Right lung (tissue), 10 donors: ENCODE measurements at places on chromosomes 2 and 18. TPM values are rescaled to one million over a fixed set of nuclear protein-coding genes. Genes with fewer than 3 reads are reported as not detected.

- DNase-seq: no peak
Observed at GRCh38 chr2:159561786-159562185, 54.6 kb downstream of the BAZ2B start.

- DNase-seq: no peak
Observed at GRCh38 chr2:25606892-25607291, 66.5 kb downstream of the DTNB start.

DNA sequence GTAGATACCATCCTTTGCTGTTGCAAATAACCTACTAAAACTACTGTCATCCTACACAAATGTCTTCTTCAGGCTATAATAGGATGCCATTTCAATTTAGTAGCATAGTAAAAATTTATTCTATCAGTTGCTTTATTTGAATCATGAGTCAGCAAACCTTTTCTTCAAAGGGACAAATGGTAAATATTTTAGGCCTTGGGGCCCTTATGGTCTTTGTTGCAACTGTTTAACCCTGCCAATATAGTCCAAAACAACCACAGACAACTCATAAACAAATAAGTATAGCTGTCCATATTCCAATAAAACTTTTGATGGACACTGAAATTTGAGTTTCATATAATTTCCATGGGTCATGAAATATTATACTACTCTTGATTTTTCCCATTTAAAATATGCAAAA is 54.0 kb upstream of the CCBE1 start:
- DNase-seq: no peak

GRCh38 chr2:235382601-235383000 is 111.2 kb upstream of the AGAP1 start:
- DNase-seq: no peak

GRCh38 chr2:241540771-241541561 is 17.6 kb upstream of the BOK start:
- no peak for DNase-seq

GRCh38 chr2:62178741-62179271 is 17.1 kb upstream of the B3GNT2 start:
- DNase-seq: peak; percentile 71

GRCh38 chr2:225662101-225662500 is 262.6 kb downstream of the NYAP2 start:
- no peak for DNase-seq

- no peak for DNase-seq
Observed at GRCh38 chr2:111640480-111640879, 243.5 kb downstream of the ANAPC1 start.

Gene ZNF516
- 42.2 TPM for polyA plus RNA-seq

Gene CFC1
- 7.9 TPM for polyA plus RNA-seq
